ENCODE measurements at places on chromosomes 5 and 9.

GRCh38 chr5:179288101-179288808 is 57.0 kb downstream of the ADAMTS2 start:
- DNase-seq, result no peak
- H3K4me1 ChIP-seq, result no peaks in the 10 kb centered on the region
- H3K27ac ChIP-seq, result no peak overlapping the region
- no peak overlapping the region for H3K4me3 ChIP-seq

DNA sequence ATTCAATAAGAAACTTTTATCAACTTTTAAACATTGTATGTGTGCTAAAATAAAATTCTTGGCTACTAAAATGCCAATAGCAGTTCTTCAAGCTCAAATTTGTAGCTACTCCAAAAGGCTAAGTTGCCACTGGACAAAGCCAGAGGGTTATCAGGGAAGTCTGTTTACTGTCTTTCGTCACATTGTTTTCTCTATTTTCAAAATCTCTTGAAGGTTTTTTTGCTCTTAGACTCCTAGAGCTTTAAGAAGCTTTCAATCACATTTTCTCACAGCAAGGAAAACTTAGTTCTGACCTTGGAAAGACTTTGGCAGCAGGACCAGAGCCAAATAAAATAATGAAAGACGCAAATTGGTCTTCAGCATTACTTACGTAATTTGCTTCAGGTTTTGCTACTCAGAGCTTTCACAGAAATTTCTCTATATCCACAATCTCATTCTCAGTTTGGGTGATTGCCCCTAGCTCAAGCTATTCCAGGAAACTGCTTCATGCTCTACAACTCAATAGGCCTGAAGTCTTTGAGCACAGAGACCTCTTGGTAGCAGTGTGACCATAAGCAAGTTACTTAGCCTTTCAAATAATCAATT is 257.7 kb downstream of the GABRG2 start:
- no peaks in the 10 kb centered on the region for H3K36me3 ChIP-seq
- H3K4me1 ChIP-seq, result no peaks in the 10 kb centered on the region
- H3K4me3 ChIP-seq, result no peak overlapping the region
- DNase-seq, result no peak
- H3K27me3 ChIP-seq, result no peaks in the 10 kb centered on the region

DNA sequence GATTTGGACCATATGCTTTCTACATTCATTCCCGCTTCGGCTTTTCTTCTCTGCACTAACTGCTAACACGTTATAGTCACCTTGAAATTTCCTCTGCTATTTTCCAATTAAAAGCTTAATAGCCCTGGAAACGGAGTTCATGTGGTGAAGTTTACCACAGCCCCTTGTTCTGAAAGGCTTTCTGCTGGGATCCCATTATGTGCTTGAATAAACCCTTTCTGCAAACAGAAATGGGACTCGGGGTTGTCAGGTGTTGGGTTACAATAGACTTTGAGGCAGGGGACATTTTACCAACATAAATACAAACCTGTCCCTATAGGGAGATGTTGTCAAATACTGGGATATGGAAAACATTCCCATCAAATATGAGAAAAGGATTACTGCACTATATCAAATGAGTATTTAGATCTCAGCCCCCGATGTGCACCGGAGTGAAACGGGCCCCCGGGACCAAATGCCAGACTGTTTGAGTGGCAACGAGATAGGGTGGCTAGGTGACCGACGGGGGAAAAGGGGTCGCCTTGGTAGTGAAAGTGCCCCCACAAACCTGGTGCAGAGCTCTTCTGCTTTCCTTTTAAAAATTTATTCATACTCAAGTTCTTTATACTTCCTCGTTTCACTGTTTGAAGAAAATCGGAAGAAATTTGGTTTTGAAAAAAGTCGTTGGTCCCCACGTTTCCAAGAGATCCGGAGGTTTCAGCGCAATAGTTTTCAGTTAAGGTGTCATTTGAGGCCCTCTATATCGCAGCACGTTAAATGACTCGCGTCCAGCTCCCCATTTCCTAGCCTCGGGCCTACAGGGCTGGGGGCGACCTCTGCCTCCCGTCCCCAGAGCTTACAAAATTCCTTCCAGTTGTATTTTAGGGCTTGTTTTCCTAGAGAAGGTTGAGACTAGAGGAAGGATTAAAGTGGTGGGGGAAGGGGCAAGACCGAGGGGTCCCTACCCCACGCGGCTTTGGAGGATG is 2.1 kb upstream of the DMRT3 start:
- peaks cover 37% of the 10 kb centered on the region for H3K4me1 ChIP-seq
- no peaks in the 10 kb centered on the region for H3K36me3 ChIP-seq
- H3K27me3 ChIP-seq, result peaks cover 73% of the 10 kb centered on the region
- no peak for DNase-seq
- H3K4me3 ChIP-seq, result no peak overlapping the region

DNA sequence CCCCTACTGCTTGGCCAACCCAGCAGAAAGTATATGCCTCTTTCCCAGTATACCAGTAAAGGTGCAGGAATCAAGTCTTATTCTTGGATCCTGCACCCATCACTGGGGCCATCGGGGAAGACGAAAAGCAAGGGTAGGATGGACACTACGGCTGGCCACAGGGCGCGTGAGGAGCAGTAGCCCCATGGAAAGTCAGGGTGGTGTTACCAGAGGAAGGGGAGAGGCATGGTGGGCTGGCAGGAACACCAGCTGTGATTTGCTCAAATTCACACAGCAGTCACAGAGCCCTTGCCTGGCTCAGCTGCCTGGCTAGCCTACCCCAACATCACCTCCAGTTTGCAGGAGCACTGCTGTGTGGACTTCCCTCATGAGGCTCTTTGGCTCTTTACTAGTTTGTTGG is 34.5 kb upstream of the SAP30L start:
- DNase-seq, result no peak
- H3K4me3 ChIP-seq, result no peak overlapping the region
- H3K4me1 ChIP-seq, result no peaks in the 10 kb centered on the region
- H3K27me3 ChIP-seq, result no peaks in the 10 kb centered on the region
- no peak overlapping the region for H3K27ac ChIP-seq

GRCh38 chr9:76820431-76820830 is 56.2 kb downstream of the PCA3 start:
- H3K4me3 ChIP-seq, result no peak overlapping the region
- H3K27me3 ChIP-seq, result peaks cover 10% of the 10 kb centered on the region

Data from naive thymus-derived CD8-positive, alpha-beta T cell (primary cell).